SK-N-SH treated with all-trans-retinoic acid at 6 μM for 48 hours (cell line): ENCODE measurements at places on chromosomes 5 and 9.

GRCh38 chr5:95178046-95178651 is 106.7 kb downstream of the MCTP1 start:
- peak; percentile 58 for ATAC-seq

GRCh38 chr9:137683262-137683864 is 64.6 kb downstream of the EHMT1 start:
- ATAC-seq = no peak

DNA sequence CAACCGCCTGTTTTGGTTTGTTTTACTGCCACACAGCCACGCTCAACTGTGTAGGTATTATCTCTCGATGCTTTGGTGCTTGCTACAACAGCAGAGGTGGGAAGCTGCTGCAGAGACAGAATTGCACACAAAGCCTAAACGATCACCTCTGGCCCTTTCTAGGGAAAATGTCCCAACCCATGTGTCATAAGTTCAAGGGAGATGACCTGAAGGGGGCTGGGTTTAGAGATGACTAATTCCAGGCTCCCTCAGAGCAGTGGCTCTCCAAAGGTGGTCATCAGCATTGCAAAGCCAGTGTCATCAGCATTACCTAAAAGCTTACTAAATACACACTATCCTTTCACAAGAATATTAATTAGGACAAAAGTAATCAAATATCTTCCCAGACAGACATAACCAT is 10.9 kb downstream of the ZNF622 start:
- ATAC-seq = no peak

DNA sequence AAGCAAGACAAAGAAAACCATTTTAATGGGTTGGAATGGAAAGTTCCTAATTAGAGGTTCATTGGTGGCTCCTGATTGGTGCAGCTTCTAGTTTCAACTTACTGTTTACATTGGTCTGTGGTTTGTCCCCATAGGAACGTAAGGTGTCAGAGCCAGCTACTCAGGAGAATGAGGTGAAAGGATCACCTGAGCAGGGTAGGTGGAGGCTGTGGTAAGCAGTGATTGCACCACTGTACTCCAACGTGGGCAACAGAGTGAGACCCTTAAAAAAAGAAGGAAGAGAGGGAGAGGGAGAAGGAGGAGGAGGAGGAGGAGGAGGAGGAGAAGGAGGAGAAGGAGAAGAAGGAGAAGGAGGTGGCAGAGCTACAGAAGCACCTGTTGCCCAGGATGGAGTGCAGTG is 30.4 kb downstream of the KCNIP1 start:
- no peak for ATAC-seq

DNA sequence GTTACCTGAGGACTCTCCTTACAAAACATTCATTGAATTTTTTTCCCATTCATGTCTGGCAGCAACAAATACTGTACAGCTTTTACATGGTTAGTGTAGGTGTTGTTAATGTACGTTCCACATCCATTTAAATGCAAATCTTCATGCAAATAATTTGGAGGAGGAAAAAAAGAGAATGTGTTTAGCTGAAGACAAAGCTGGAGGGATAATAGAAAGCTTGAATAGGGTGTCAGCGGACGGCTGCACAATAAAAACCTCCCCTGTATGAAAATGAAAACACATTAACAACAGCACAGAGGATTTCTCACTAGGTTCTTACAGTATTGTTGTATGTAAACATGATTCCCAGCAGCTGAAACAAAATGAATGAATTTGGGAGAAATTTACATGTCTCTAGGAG is 231.5 kb downstream of the ZNF608 start:
- no peak for ATAC-seq

GRCh38 chr5:60687927-60688720 is 11.8 kb downstream of the DEPDC1B start:
- peak; percentile 100 for ATAC-seq

DNA sequence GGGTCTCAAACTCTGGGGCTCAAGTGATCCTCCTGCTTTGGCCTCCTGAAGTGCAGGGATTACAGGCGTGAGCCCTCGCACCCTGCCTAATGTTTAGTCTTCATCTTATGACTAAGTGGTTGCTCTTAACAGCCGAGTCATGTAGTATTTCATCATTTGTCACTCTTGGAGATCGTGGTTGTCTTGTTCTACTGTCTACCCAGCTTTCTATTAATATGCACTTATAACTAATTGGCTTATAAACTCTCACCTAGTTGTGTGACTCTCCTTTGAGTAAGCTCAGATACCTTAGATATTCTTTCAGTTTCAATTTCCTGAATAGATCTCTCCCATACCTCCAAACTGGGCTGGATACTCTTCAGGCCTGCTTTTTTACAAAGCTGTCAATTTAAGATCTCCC is 19.9 kb downstream of the SLC44A1 start:
- no peak for ATAC-seq

GRCh38 chr9:131203431-131204218 is 72.7 kb downstream of the FAM78A start:
- ATAC-seq = 0 out of 3 replicates have a peak, but pooled peaks have one; percentile 40

DNA sequence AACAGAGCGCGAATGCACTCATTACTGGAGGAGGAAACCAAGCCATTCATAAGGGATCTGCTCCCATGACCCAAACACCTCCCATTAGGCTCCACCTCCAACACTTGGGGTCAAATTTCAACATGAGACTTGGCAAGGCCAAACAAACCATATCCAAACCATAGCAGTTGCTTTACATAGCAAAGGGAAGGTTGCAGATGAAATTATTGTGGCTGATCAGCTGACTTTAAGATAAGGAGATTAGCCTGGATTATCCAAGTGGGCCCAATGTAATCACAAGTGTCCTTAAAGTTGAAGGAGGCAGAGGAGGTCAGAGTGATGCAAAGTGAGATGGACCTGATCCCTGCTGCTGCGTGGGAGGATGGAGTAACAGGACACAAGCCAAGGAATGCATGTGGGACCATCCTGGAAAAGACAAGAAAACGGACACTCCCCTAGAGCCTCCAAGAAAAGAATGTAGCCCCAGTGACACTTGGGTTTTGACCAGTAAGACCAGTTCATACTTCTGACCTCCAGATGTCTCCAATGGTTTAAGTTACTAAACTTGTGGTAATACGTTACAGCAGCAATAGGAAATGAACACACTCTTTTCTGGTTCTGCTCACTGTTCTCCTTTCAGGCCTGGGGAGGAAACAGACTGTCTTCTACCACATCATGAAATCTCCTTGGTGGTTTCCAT is 167.3 kb downstream of the GNAQ start:
- no peak for ATAC-seq

- no peak for ATAC-seq
These were observed 5.9 kb downstream of the PDLIM7 start for GRCh38 chr5:177491429-177491945.

GRCh38 chr5:3606121-3606831 is 10.6 kb downstream of the IRX1 start:
- no peak for ATAC-seq

DNA sequence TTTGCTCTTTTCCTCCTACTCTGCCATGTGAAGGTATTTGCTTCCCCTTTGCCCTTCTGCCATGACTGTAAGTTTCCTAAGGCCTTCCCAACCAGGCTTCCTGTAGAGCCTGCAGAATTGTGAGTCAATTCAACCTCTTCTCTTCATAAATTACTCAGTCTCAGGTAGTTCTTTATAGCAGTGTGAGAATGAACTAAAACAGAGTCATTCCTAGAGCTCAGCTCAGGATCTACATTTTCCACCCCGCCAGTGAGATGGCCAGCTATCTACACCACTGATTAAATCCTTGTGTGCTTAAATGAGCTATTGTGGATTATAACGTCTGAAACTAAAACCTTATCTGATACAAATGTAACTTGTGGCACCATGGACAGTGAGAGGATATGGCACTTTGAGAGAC is 55.0 kb downstream of the FRMD3 start:
- no peak for ATAC-seq

DNA sequence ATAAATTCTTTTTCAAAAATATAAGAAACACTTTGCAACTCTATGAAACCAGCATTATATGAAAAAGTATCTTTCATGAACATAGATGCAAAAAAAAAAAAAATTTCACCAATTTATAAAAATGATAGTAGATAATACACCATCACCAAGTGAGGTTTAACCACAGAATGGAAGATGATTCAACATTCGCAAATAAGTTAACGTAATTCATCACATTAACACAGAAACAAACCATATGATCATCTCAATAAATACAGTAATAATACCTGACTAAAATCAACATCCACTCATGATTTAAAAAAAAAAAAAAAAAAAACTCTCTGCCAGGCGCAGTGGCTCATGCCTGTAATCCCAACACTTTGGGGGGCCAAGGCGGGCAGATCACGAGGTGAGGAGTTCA is 6.3 kb downstream of the PJA2 start:
- no peak for ATAC-seq

DNA sequence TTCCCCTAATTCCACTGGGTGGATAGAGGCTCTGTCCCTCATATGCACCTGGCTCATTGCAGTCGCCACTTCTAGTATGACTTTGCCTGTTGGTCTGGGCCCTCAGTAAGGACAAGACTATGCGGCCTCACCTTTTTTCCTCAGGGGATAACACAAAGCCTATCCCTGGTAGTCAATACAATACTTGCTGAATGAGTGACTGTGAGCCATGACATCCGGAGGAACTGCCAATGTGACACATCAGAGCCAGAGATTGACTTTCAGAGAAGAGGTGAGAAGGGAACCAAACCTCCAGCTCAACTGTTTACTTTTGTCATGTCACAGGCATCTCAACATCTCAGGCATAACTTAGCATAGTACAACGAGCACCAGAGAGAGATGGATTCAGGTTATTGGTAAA is 371.3 kb downstream of the DMRT2 start:
- no peak for ATAC-seq

- ATAC-seq = no peak
These were observed 33.9 kb downstream of the UNC13B start for GRCh38 chr9:35195683-35196082.

GRCh38 chr9:227860-228259 is 13.2 kb downstream of the DOCK8 start:
- ATAC-seq = no peak

GRCh38 chr5:132300577-132301343 is 6.6 kb downstream of the SLC22A4 start:
- ATAC-seq = no peak

DNA sequence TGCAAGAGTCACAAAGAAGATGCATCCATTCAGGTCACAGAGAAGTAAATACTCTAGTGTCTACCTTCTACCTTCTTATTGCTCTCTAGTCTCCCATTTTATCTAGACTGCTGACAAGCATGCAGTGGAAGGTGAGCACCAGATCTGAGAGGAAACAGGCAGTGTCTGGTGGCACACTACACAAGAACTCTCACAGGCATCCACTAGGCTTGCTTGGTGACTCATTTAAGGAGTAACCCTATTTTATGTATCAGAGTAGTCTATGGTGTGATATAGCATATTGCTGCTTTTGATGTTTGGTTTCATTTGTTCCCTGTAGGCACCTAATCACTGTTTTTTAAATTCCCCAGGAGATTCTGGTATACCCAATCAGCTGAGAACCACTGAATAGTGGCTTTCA is 1.6 kb upstream of the THBS4 start:
- no peak for ATAC-seq

DNA sequence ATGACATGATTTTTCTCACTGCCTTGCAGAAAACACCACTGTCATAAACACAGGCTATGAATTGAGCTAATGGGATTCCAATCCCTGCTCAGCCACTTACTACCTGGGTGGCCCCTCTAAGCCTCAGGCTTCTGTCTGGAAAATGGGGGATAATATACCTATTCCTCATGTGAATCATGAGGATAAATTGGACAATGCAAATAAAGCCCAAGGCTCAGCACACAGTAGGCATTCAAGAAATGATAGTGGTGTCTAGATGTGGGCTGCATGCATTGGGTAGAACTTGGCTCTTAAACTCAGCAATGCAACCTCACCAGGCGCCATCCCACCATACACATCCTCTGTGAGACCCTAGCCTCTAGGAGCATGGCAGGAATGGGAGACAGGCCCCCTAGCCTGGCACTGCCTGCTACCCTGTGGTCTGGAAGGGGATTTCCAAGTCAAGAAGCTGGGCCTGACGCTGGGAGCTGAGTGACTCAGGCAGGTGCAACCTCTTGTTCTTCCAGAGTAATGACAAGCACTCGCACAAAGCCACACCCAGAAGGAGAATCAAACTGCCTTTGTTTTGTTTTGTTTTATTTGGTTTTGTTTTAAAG is 2.3 kb upstream of the TNIP1 start:
- no peak for ATAC-seq

- ATAC-seq = peak; percentile 77
These were observed 5.8 kb downstream of the PTCH1 start for GRCh38 chr9:95510709-95511615.

GRCh38 chr5:154418344-154418820 is 27.4 kb upstream of the SAP30L start:
- no peak; the same call in 2 of the 3 replicates for ATAC-seq

GRCh38 chr9:33628865-33629410 is 104.9 kb downstream of the ANKRD18B start:
- ATAC-seq = no peak

DNA sequence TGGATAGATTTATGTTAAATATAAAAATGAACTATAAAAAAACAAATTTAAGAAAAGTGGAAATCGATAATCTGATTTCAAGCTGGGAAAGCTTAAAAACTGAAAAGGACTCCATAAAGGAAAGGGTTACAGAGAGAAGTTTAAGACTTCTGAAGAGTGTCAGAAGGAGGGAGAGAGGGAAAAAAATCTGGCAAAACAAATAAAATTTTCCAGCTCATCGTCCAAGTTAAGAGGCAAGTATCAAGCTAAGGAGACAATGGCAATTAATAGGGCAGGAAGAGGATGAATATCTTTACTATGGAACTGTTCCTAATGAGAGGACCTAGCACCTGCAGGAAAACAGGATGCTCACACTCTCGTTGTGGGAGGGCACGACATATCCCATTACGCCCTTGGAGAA is 20.5 kb upstream of the HEXB start:
- ATAC-seq = no peak

DNA sequence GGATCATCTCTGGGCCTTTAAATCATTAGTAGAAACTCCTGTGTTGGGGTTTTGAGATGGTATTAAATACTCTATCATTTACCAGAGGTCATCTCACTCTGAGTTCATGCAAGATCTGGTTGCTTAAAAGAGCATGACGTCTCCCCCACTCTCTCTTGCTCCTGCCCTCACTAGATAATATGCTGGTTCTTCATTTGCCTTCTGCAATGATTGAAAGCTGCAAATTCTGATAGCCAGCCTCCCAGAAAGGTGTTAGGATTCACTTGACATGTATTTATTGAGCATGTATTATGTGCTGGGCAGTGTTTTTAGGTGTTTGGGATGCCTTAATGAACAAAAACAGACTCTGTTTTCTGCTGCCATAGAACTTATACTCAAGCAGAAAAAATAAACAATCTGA is 41.2 kb downstream of the EGFLAM start:
- no peak for ATAC-seq
